ENCODE measurements at places on chromosomes 1 and 21.

GRCh38 chr1:23178414-23178813, 9.8 kb upstream of the LUZP1 start:
- no peak for DNase-seq

DNA sequence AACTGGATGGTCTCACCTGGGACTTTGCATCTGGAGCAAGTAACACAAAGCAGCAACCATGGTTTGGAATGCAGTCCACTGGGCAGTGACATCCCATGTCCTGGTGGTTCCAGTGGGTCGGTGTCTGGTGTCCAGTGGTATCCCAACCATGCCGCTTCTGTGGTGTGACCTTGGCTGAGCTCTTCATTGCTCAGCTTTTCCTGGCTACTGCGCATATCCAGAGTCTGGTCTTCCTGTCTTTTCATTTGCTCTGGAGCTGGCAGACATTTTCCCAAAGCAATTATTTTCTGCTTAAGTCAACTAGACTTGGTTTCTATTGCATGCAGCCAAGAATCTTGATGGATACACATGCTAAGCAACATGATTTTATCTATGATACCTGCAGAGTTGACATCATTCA, 28.4 kb upstream of the CD2 start:
- no peak for DNase-seq

DNA sequence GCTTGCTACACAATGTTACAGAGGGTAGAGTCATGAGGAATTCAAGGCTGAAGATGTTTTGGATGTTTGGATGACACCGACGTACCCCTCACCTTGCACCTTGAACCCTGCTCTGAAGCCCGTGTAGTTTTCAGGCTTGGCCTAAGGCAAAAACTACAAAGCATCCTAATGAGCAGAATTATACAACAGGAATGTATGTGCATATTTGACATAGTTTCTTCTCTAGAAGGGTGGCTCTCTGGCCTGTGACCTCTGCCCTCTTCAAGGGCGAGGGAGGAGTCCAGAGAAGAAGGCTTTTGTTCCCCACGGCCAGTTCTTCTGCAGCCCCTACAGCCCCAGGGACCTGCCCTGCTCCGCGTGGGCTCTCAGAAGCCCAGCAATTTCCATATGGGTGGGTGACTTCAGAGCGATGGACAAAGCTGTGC, 43.3 kb downstream of the L1TD1 start:
- DNase-seq = no peak

- no peak for DNase-seq
These were observed 145.5 kb downstream of the TBX15 start for GRCh38 chr1:118842452-118843201.

DNA sequence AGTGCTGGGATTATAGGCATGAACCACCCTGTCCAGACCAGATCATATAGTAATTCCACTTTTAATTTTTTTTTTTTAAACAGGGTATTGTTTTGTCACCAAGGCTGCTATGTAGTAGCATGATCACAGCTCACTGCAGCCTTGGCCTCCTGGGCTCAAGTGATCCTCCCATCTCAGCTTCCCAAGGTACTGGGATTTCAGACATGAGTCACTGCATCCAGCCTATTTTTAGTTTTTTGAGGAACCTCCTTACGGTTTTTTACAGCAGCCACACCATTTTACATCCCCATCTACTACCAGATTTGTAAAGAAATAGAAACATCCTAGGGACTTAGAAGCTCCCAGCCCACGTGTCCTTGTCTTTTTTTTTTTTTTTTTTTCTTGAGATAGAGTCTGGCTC, 24.0 kb downstream of the L1TD1 start:
- no peak for DNase-seq

- peak; percentile 4 for DNase-seq
These were observed 633.2 kb upstream of the NEGR1 start for GRCh38 chr1:72915581-72915980.

GRCh38 chr1:151859891-151860293, 6.4 kb upstream of the THEM5 start:
- no peak for DNase-seq

GRCh38 chr1:11377001-11377583, 101.9 kb upstream of the DISP3 start:
- DNase-seq = no peak

DNA sequence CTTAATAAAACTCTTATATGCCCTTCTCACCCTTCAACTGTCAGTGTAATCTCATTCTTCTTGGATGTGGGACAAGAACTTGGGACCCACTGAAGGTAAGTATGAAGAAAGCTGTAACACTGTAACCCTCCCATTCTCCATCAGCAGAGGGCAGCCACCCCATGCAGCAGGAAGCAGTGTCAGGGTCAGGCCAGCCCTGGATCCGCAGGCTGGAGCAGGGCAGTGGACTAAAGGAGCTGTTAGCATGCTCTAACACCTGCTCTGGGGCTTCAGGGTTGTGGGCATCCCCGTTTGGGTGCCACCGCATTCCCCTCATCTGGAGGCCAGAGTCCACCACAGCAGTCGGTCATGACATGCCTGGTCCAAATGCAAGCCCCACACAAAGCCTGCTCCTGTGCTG, 156.5 kb downstream of the HIVEP3 start:
- no peak for DNase-seq

DNA sequence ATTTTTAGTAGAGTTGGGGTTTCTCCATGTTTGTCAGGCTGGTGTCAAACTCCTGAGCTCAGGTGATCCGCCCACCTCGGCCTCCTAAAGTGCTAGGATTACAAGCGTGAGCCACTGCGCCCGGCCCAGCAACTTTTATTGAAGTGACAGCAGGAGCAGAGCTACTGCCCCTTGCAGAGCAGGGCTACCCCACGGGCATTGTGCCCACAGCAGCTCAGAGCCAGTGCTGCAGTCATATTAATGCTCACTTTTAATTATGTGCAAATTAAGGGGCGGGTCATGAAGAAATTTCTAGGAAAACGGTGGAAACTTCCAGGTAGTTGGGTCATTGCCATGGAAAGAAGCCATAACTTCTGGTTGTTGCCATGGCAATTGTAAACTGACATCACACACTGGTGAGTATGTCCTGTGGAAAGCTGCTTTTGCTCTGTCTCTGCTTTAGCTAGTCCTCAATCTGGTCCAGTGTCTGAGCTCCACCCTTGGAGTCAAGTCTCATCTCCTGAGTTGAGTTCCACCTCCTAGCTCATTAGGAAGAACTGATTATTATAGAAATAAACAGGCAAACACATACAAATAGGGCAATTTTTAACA, 127.3 kb upstream of the ADGRL4 start:
- no peak for DNase-seq

- DNase-seq = peak; percentile 95
These were observed 7.2 kb upstream of the TACSTD2 start for GRCh38 chr1:58584082-58584895.

DNA sequence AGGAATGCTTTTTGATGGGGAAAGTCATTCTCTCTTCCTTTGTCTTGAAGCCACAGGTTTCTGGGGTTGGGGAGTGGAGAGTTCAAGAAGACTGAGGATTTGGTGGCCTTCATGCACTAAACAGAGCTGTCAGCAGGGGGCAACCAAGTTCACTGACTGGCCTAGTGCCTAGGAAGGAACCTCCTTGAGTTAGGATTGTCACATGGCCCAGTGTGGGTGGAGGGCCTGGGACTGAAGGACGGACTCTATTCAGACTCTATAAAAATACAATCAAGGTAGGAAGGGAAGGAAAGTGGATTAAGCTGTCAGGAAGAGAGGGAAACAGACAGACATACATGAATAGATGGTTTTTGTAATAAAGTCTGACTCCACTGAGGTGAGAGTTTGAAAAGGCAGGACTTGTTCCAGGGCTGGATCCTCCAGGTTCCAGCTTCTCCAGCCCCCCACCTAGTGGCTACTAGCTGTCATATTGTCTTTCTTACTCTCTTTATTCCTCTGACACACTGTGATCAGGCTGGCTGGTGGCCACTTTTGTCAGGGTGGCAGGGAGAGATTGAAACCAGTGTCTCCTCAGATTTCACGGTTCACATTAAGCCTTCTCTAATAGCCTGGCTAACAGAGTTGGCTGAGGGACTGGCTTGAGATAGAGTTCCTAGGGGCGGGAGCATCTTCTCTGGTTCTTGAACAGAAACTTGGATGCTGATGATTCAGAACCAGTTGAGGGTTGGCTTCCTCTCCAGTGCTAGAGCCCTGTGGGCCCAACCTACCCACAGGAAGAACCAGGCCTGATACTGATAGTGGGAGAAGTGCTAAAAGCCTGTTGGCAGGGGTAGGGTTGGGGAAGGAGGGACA, 4.1 kb upstream of the SH3BGRL3 start:
- peak; percentile 95 for DNase-seq

DNA sequence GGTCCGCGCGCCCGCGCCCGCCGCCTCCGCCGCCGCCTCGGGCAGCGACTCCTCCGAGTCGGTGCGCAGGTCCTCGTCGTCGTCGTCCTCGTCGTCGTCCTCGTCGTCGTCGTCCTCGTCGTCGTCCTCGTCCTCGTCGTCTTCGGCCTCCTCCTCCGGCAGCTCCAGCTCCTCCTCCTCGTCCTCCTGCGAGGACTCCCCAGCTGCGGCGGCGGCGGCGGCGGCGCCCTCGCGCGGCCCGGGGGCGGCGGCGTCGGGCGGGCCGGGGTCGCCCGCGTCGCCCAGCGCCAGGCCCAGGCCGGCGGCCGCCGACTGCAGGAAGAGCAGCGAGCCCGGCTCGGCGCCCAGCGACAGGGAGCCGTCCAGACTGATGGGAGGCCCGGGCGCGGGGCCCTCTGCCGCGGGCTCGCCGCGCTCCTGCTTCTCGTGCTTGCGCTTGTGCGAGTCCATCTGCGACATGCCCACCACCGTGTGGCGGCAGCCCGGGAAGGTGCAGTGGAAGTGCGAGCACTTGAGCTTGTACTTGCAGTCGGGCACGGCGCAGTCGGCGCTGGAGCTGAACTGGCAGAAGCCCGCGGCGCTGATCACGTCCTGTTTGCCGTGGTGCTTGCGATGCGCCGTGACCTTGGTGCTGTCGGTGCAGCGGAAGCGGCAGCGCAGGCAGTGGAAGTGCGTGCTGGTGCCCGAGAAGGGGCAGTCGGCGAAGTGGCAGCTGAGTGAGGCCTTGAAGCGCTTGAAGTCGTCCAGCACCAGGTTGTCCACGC, 157.3 kb downstream of the CASZ1 start:
- no peak for DNase-seq

GRCh38 chr1:106637566-106637965, 418.9 kb upstream of the PRMT6 start:
- no peak for DNase-seq

DNA sequence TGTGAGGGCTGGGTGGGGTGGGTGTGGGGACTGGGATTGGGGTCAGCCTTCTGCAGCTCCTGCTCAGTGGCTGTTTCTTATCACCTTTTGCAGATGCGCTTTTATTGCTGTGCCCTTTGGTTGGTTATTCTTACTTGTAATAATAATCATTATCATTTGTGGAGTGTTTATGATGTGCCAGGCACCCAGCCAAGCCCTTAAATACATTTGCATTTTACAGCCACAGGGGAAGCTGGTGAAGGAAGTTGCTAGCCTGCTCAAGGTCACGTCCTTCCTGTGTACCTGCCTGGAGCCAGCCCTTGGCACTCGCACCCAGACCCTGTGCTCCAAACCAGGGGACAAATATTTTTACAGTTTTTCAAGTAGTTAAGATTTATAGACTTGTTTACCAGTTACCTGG, 144.0 kb downstream of the PGBD5 start:
- no peak for DNase-seq

- DNase-seq = no peak
These were observed 25.7 kb downstream of the COQ8A start for GRCh38 chr1:226965581-226966440.

DNA sequence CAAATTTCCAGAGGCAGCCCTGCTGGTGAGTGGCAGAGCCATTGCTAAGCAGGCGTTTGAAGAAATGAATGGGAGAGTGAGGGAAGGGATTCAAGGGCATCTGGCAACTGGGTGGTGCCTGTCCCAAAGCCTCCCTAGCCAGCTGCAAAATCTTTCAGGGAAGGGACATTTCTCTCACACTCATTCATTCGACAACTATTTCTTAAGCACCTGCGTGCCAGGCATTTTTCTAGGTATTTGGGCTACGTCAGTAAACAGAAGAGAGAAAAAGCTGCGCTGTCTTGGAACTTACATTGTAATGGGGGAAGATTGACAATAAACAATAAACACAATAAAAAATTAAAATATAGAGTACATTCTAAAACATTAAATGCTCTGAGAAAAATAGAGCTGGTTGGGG, 301.9 kb upstream of the USP24 start:
- DNase-seq = no peak

GRCh38 chr1:153598309-153599172, 14.4 kb downstream of the S100A16 start:
- DNase-seq = peak; percentile 44

GRCh38 chr1:1756661-1757421, 21.4 kb downstream of the NADK start:
- no peak for DNase-seq

GRCh38 chr1:200415227-200415626, 5.4 kb upstream of the ZNF281 start:
- no peak for DNase-seq

- no peak for DNase-seq
These were observed 1754.3 kb downstream of the PLA2G4A start for GRCh38 chr1:188582911-188583532.

DNA sequence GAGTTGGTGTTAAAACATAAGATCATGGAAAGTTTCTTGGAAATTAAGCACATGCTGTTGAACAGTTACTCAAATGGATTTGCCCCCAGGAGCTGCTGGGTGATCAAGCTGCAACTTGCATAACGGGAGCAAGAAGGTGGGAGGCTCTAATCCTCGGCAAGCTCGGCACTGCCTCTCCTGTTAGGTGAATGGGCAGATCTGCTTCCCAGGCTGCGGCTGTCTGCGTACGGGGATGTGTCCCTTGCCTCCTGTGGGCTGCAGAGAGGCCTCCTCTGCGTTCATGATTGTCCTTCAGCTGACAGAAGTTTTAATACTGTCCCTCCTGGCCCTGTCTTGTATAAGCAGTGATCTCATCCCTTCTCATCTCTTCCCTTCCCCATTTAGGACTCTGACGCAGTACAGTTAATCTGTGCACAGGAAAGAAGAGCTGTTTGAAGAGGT, 36.7 kb downstream of the ATP1A1 start:
- DNase-seq = no peak

- no peak for DNase-seq
These were observed 2.5 kb upstream of the TMEM201 start for GRCh38 chr1:9586147-9586766.

GRCh38 chr21:34282223-34282622, 81.6 kb upstream of the KCNE2 start:
- peak; percentile 82 for DNase-seq

DNA sequence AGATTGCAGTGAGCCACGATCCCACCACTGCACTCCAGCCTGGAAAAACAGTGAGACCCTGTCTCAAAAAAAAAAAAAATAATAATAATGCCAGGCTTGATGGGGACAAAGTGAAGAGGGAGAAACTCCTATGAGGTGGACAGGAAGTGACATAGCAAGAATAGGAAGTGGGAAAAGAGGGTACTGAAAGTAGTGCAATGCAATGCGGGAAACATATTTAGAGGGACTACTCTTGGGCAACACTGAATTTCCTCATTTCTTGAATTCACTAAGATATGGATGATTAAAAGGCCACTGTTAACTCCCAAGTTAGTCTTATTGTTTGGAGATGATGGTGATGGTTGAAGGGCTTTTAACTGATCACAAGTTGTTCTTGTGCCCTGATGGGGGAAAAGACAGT, 21.6 kb upstream of the KCNA2 start:
- DNase-seq = no peak

GRCh38 chr1:169682071-169682470, 29.3 kb downstream of the SELL start:
- DNase-seq = no peak

GRCh38 chr1:173663159-173663558, 6.5 kb downstream of the ANKRD45 start:
- DNase-seq = no peak
